ENCODE measurements at places on chromosomes 7 and 10.

GRCh38 chr7:84844771-84845170, 342.1 kb downstream of the SEMA3D start:
- DNase-seq = no peak

GRCh38 chr7:90817151-90817550, 221.0 kb downstream of the CDK14 start:
- DNase-seq = no peak

GRCh38 chr7:34013421-34013820, 108.1 kb downstream of the BMPER start:
- DNase-seq = no peak

DNA sequence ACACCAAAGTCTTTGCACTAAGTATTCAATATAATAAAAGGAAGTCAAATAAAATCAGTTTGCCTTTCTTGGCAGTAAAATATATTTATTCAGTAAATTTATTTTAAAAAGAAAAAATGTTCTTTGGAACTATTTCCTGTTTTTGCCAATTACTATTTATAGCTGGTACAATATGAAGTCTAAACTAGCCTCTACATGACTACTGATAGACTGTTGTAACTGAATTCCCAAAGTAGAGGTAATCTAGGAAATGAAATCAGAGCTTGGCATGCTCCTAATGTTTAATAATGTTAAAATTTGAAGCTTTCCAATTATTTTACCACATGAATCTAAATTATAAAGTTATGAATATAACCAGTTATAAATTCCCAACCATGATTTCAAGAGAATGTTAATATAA, 385.5 kb downstream of the SEMA3D start:
- DNase-seq = no peak

DNA sequence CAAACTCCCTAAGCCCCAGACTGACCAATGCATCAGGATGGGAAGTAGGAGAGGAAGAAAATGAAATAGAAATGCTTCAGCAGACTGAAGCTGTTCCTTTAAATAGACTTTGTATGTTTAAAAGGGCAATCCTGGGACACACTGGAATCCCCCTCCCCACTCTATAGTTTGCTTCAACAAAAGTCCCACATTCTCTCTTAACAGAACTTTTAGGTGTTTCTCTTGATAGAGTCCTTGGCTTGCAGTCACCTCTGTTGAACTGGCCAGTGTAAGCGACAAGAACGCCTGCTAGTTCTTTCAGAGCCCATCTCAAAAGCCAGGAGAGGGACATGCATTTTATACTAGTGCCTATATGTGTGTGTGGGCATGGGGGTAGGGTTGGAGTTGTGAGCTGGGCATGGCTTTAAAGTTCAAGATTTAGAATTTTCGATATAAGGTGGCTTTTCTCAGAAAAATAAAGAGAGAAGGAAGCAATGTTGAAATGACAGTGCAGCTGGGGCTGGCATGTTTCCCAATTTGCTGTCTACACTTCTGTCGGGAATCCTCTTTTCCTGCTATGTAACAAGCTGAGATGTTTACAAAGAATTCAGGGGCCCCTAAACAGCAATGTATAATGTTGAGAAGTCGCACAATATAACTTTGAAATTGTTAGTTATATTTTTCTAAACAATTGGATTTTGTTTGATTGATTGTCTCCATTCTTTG, 2.1 kb downstream of the TBX20 start:
- no peak for DNase-seq

DNA sequence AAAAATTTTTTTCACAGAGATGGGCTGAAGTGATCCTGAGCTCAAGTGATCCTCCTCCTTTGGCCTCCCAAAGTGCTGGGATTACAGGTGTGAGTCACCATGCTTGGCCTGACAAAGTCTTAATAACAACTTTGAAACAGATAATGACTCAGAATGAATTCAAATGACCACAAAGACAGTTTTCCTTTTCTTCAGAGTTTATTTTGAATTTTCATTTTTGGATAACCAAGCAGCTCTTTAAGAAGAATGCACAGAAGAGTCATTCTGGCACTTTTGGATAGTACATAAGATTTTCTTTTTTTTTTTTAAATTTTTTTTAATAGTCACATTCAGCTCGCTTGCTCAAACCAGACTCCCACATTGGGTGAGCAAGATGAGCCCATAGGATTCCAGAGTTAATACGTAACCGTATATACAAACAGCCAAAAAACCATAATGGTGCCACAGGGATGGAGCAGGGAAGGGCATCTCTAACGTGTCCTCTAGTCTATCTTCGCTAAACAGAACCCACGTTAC, 43.0 kb upstream of the NMT2 start:
- no peak for DNase-seq

- DNase-seq = no peak
These were observed 295.0 kb downstream of the BICC1 start for GRCh38 chr10:58807629-58808022.

GRCh38 chr7:151927540-151927939, 28.7 kb upstream of the GALNTL5 start:
- DNase-seq = no peak

DNA sequence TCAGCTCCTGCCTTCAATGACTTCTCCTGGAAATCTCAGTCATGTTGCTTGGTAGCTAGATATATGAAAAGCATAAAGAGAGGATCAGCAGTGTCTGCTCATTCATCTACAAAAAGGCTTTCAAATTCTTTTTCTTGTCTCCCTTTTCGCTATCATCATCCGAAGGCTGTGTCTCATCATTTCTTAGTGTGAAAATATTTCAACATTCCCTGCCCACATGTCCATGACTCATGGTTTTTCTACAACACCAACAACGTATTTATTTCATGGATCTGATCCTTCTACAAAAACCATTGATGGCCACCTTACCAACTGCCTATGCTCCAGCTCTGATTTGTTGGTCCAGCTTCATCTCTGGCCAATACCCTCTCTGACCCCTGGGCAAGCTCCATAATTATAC, 472.5 kb upstream of the GHITM start:
- no peak for DNase-seq

DNA sequence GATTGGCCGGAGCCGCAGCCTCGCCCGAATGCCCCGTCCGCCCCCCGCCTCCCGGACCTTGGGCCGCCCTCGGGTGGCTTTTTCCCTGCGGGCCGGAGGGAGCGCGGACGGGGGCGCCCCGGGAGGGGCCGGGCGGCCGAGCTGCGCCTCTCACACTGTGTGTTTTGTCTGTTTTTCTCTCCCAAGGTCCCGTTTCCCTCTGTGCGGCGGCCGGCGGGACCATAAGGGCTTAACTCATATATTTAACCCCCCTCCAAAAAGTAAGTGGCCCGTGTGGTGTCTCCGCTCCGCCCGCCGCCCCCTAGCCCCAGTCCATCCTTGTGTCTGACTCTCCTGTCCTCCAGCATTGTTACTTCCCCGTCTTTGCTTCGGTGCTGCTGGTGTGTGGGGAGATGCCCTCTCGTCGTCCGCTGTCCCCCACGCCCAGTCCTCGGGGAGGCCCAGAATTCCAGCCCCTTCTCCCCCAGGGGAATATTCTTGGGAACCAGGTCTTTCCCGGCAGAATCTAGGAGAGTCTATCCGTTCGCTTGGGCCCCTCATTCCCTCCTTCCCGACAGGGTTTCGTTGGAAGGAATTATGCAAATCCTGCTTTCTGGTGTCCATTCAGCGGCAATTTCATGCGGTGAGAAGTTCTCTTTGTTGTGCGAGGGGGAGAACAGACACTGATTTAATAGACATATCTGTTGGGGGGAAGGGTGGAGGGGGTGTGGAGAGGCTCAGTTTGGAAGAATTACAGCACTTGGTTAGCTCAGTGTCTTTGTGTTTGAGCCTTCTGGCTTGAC, 1.3 kb downstream of the LCOR start:
- DNase-seq = peak; percentile 13

DNA sequence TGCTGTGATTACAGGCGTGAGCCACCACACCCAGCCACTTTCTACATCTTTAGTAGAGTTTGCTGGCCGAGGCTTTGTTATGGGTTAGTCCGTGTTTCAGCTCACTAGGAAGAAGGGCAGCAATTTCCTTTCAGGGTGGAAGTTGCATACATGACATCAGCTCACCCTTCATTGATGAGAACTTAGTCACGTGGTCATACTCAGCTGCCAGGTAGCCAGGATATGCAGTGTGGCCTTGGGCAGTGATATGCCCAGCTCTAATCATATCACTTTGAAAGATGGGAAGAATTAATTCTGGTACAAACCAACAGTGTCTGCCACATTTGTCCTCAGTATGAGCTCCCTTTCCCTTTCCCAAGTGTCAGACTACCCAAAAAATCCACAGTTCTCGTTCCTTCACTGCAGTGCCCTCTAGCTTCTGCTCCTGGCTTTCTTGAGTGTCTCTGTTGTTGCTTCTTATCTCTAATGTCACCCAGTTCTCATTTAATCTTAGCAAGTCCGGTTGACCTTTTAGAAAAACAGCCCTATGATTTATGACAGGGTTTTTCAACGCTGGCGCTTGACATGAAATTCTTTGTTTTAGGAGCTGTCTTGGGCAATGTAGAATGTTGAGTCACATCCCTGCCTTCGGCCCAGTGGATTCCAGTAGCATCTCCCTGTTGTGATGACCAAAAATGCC, 108.7 kb upstream of the ITGB1 start:
- DNase-seq = no peak

DNA sequence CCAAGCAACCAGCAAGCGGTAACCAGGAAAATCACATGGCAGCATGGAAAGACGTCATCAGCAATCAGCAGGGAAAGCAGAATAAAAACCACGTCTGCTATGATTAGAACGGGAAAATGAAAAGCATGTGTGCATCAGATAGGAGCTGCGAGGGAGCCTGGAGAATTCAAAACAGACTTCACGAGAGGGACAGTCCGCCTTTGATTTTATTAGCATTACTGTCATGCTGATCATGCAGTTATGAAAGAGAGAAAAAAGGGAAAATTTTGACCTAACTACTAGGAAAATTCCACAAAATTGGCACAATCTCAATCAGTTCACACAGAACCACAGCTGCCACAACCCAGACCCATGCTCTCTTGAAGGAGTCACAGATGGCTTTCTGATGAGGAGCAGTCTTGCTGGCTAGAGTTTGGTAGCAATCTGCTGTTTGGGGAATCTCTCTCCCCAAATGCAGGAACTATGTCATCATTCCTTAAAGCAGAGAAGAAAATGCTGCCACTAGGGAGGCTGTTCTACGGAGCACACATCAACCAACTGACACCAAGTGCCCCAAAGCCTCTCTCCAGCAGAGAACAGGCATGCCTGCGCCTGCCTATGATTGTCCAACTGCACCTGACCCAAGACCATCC, 295.9 kb downstream of the TNS3 start:
- no peak for DNase-seq

DNA sequence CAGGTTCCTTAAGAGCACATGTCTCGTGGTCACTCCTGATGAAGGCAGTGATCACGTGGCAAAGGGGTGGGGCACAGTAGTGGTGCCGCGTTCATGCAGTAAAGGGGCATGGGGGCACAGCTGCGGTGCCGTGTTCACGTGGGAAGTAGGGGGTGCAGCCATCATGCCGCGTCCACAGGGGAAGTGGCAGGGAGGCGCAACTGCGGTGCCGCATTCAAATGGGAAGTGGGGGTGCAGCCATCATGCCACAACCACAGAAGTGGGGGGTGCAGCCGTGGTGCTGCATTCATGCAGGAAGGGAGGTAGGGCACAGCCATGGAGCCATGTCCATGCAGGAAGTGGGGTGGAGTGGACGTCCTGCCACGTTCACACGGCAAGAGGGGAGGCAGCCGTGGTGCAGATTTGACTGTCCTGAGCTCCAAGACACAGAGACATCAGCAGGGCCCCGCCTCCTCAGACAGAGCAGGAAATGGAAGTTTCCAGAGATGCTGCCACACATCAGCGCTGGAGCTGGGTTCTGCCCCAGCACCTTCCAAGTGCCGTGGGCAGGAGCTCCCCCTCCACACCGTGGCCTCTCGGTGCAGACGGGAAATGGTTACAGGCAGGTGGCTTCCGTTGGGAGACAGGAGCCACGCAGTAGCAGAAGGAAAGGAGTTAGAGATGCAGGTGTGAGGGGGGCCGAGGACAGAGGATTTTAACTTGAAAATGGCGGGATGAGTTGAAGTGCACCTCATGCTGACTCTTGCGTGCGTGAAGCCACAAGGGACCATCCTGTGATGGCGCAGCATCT, 95.0 kb upstream of the DDC start:
- no peak for DNase-seq

DNA sequence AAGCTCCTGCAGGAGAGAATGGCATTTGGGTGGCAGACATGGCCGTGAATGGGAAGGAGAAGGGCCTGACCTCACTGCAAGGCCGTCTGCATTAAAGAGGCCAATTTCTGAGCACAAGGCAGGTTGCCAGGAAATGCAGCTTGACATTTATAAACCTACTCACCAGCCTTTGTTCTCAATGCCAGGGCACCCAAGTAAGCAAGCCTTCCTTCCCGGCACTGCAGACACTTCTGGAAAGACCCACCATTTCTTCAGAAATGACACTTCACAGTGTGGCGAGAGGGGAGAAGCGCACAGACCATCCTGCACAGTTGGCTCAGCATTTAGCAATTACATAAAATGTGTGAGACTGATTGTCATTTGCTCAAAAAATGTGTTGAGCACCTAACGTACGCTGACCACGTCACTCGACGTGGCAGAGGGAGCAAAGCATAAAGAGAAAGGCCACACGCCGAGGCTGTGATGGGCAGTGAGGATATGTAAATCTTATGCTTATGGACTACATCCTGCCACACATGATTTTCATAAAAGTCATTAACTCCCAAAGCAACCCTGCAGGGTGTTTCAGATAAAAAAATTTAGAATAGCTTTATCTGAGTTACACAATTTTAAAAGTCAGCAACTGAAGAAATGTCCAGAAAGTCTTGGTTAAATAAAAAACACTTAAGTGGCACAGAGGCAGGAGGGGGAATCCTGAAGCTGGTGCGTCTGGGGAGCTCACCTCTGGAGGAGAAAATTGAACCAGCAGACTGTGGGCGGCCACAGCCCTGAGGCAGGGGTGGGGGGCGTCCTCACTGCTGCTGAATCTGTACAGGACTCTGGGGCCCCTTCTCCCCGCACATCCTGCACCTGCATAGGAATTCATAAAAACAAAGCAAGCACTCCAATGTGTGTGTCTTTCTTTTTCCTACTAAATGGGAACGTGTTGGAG, 543.8 kb downstream of the PTPRN2 start:
- no peak for DNase-seq

DNA sequence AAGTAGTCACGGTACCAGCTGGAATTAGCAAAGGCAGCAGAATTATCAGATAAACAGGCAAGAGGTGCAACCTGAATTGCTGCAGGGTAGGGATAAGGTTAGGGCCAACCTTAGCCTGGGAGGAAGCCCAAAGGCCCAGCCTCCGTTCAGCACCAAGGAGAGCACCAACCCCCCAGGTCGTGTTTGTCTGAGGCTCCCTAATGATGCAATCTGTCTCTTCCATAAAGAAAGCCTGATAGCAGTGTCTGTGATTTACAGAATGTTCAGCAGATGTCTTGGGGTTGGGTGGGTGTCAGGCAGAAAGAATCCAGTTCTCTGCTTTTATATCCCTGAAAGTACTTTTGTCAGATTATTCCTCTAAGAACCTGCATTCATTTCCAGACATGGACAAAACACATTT, 328.4 kb upstream of the AOAH start:
- DNase-seq = no peak
